ENCODE measurements at places on chromosomes 3 and 15. TPM values are rescaled to one million over a fixed set of nuclear protein-coding genes. Genes with fewer than 3 reads are reported as not detected.

GRCh38 chr15:45402955-45403877 is 24.9 kb upstream of the GATM start:
- peaks cover 10% of the 10 kb centered on the region for H3K36me3 ChIP-seq
- peak overlapping the region; percentile 57 for H3K27ac ChIP-seq
- H3K4me1 ChIP-seq = peaks cover 27% of the 10 kb centered on the region
- peak overlapping the region; percentile 84 for H3K4me3 ChIP-seq

Gene ZBED2
- not detected for total RNA-seq

DNA sequence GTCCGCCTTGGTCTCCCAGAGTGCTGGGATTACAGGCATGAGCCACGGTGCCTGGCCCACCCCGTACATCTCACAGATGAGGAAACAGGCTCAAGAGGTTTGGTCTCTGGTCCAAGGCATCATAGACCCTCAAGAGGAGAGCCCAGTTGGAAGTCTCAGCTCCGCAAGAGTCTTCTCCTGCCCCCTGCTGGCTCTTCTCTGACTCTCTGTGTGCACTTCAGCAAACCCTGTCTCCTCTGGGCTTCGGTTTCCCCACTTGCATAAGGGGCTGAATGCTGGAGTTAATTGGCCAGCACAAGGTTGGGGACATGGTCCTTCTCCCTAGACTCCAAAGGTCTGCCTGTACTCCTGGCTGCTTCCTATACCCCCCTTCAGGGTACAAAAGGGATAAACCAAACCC is 3.9 kb downstream of the MST1R start:
- no peaks in the 10 kb centered on the region for H3K36me3 ChIP-seq
- H3K4me3 ChIP-seq = no peak overlapping the region
- DNase-seq = no peak
- no peaks in the 10 kb centered on the region for H3K27me3 ChIP-seq
- no peak overlapping the region for H3K27ac ChIP-seq
- peaks cover 6% of the 10 kb centered on the region for H3K4me1 ChIP-seq

Gene GOLGA8J
- total RNA-seq = not detected

DNA sequence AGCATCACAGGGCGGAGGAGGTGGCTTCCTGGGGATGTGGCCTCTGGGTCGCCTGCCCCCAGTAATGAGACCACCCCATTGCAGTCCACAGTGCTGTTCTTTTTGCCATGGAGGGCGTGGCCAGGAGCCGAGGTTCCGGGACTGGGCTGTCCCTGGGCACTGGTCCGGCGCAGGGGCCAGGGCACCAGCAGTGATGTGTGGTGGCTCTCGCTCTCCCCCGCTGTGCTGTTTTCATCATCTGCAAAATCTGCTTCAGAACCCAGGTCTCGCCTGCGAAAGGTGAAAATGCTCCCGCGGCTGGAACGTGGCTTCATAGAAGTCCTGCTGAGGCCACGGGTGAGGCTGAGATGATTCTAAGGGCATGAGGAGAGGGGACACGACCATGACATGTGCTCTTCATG is 45.8 kb downstream of the SCN5A start:
- H3K4me3 ChIP-seq = no peak overlapping the region
- peaks cover 2% of the 10 kb centered on the region for H3K27me3 ChIP-seq
- H3K27ac ChIP-seq = no peak overlapping the region

DNA sequence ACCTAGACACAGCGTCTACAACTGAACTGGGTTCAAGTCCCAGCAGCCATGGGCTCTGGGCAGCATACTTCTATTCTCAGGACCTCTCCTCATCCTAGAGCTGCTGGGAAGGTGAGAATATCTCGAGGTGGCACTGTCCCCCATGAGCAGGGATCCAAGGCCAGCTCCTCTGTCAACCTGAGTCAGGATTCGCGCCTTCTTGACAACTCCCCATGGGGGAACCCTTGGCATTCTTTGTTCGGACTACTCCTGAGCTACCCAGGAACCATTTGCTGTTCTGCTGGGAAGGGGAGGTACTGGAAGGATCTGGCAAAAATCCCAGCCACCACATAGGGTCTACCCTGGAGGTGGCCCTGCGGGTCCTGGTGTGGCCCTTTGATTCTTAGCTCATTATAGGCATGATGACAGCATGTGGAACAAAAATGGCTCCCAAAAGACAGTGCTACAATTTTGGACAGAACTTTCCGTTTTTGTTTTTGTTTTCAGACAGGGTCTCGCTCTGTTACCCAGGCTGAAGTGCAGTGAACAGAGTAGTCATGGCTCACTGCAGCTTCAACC is 22.3 kb downstream of the PLXNB1 start:
- H3K4me3 ChIP-seq = no peak overlapping the region
- H3K27me3 ChIP-seq = no peaks in the 10 kb centered on the region
- H3K4me1 ChIP-seq = peaks cover 7% of the 10 kb centered on the region

Data from chondrocyte (in vitro differentiated cells).